Midbrain (tissue), 1 donor: ENCODE measurements at places on chromosomes 1 and 21.
A peak's percentile ranks its signal among the peaks of the same experiment; 100 is the strongest.

GRCh38 chr1:66271216-66271903 is 262.6 kb upstream of the SGIP1 start:
- DNase-seq: peak; percentile 44

DNA sequence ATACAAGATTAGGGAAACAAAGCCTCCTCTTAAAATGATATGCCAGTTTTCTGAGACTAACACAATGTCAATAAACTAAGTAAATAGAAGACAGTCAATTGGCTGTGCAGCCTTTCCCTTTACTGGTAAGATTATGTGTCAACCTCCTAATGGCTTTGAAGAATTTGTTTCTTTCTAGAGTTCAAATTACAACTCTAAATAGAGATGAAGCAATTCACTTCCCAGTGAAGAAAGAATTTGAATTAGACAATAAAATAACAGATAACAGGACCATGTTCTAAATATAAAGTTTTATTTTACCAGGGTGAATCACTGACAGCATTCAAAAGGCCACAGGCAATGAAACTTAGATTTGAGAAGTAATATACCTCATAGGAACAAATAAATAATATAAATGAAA is 680.3 kb downstream of the PLA2G4A start:
- no peak for DNase-seq

DNA sequence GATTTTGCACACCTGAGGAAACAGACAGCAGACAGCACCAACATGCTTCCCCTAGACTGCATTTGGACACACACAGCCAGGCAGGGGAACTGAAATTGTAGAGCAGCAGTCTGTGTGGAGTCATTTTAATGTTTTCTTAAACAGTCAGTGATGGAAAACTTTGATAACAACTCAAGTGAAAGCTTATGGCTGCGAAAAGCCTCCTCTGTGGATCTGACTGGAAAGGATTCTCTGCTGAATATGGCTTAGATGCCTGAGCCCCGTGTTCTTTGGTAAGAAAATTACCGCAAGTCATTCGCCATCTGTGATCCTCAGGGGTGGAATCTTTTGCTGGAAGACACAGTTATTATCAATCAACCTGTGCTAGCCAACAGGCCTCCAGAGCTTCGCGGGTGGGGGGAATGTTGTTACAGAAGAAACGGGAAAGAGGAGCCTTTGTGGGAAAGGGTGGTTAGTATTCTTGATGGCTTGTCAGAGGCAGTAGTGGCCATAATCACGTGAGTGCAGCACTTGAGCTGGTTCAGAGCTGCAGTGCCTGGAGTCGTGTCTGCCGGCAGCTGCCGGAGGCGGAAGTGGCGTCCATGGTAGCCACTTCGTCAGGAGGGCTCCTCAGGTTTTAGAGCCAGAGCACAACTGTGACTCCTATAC is 204.7 kb downstream of the ST6GALNAC3 start:
- peak; percentile 46 for DNase-seq

GRCh38 chr1:21503706-21504377 is 5.4 kb upstream of the ALPL start:
- peak; percentile 36 for DNase-seq

DNA sequence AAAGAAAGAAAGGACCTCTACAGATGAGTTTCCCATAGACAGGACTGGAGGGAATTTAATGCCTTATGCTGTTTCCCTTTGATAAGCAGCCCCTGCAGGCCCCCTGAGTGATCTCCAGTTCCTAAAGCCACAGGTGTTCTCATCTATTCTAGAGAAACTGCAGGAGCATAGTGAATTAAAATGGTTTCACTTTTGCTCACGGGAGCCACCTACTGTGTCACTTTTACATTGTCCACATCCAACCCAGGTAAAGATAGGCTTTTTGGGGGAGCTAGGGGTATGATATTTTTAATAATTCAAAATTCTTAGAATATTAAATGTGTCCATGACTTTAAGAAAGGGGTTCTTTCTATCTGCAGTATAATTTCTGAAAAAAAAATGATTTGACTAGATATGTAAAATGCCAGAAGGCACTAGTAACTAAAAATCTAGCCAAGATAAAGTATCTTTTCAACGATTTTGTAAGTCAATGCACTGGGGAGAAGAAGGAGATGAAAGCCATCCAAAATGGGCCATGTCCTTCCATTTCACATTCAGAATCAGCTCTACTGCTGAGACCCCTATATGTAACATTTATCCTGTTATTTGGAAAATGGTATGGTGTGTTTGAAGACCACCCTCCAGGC is 267.3 kb upstream of the DUSP10 start:
- no peak for DNase-seq

DNA sequence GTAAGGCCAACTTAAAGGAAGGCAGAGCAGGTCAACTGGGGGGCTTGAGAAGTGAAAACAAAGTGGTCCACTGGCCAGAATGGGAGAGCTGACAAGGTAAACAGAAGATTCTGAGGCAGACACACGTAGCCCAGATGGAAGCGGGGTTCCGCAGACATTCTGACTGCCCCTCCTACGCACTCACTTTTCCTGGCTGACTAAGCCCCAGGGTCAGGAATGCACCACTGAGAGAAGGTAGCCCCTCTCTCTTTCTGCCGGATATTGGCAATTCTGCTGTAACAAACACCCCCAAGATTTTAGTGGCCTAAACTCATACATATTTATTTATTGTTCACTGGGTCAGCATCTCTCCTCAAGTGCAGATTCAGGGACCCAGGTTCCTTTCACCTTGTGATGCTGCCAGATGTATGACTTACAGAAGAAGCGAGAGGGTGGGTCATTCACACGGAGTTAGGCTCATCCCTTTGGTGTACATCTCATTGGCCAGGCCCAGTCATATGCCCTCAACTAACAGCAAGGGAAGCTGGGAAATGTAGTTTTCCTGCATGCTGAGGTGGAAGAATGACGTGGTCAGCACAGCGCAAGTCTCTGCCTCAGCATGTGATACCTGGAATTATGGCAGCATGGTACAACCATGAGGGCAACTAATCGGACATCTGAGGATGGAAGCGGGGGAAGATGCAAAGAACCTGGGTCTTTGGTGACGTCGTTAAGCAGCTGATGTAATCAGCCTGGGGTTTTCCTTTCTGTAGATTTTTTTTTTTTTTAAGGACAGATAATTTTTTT is 43.4 kb upstream of the MRPS6 start:
- no peak for DNase-seq

- DNase-seq: no peak
Observed at GRCh38 chr1:167369175-167369574, 148.5 kb downstream of the POU2F1 start.

DNA sequence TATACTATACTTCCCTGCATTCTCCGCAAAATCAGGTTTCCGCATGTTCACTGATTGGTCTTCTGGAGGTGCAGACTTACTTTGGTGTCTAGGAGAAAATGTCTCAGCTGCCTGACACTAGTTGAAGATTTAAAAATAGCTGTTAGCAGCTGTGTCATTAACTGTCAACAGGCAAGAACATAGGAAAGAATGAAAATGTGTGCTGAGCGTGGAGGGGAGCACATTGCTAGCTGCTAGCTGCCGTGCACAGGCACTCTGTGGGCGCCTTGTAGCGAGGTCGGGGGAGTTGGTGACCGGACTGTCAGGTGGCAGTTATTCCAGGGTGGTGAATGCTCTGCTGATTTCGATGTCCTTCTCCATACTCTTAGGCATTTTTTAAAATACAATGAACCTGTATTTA is 5.2 kb downstream of the FAAH start:
- no peak for DNase-seq

DNA sequence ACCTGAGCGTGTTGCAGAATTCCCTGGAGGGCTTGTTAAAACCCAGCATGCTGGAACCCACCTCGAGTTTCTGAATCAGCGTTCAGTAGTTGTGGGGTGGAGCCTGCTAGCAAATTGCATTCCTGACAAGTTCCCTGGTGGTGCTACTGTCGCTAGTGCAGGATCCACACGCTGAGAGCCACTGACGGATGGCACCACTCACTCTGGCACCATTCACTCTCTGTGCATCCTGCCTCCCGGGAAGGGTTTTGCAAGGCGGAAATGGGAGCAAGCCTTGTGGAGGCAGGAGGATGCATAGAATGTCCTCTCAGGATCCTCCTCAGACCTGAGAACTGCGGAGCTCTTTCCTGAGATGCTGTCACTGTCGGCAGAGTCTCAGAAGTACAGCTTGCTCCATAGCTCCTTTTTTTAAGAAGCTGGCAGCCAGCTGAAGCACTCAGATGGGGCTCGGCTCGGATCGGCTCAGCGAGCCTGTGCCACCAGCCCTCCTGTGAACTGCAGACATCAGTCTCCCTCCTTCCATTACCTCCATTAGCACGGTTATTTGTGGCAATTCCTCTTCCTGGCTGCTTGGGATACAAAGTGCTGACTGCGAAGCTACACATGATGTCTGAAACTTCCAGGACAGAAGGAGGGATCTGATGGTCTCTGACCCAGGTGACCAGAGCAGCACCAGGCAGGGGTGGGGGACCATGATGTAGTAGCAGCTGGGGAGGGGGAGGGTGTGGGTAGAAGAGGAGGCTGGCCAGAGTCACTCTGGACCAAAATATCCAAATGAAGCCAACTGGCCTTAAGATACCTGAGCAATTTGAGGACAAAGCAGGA is 89.6 kb downstream of the C1orf94 start:
- DNase-seq: no peak

- no peak for DNase-seq
Observed at GRCh38 chr1:41891199-41891896, 27.4 kb downstream of the HIVEP3 start.

GRCh38 chr1:155241069-155241679 is 14.1 kb downstream of the ENTREP3 start:
- peak; percentile 90 for DNase-seq

- DNase-seq: no peak
Observed at GRCh38 chr1:174995916-174996315, 3.8 kb upstream of the CACYBP start.

- DNase-seq: peak; percentile 37
Observed at GRCh38 chr1:16215882-16216753, 3.7 kb upstream of the ARHGEF19 start.

GRCh38 chr1:44031252-44032169 is at the start of gene SLC6A9:
SLC6A9 (minus strand) TSS chr1:44031462; CDS start chr1:44024277, 7,185 bp downstream.
- peak; percentile 51 for DNase-seq

GRCh38 chr1:109977225-109977624 is 7.3 kb upstream of the AHCYL1 start:
- no peak for DNase-seq

- no peak for DNase-seq
Observed at GRCh38 chr1:158426137-158426536, at the start of gene OR10K2. OR10K2 (minus strand) TSS chr1:158426237; CDS start chr1:158420866, 5,371 bp downstream.

DNA sequence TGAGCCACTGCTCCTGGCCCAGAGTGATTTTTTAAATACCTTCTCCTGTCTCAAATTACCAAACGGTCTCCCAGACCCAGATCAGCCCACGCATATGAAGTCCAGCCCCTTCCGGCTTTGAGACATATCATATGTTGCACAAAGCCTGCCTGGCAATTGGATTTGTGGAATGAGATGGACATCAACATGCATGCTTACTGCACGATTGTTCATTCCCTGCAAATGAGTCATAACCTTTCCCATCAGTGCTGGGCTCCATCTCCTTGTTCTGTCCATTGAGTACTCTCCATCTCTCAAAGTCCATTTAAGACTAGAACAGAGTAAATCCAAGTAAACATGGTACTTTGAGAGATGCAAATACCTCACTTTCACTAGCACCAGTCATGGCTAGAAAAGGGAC is 612.2 kb upstream of the USP24 start:
- no peak for DNase-seq

GRCh38 chr1:201850053-201850397 is 21.1 kb downstream of the IPO9 start:
- DNase-seq: no peak

GRCh38 chr1:12515234-12515633 is 102.8 kb downstream of the DHRS3 start:
- no peak for DNase-seq

DNA sequence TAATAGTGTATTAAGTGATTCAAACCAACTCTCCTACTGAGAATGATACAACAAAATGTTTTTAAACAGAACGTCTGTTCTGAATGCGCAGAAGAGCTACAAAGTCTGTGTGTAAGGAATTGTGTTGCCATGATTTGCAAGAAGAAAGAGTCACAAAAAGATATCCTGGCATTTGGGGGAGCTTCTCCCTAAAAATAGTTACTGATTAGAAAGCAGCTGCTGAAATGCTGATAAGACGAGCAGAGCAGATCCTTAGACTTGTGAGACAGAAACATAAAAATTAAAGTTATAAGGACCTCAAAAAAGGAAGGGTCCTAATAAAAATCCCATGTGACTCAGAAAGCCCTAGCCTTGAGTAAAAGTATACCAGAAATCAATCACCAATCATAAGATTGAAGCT is 54.9 kb upstream of the CRB1 start:
- no peak for DNase-seq

GRCh38 chr1:9316080-9316444 is 23.4 kb downstream of the SPSB1 start:
- DNase-seq: no peak

- DNase-seq: peak; percentile 53
Observed at GRCh38 chr1:210364479-210364878, 35.8 kb downstream of the HHAT start.
